ENCODE measurements at places on chromosomes 11 and 22.

GRCh38 chr11:122937983-122938382 is 43.7 kb downstream of the BSX start:
- no peak for DNase-seq

- DNase-seq = no peak
These were observed 175.2 kb downstream of the TMEM135 start for GRCh38 chr11:87212891-87213290.

DNA sequence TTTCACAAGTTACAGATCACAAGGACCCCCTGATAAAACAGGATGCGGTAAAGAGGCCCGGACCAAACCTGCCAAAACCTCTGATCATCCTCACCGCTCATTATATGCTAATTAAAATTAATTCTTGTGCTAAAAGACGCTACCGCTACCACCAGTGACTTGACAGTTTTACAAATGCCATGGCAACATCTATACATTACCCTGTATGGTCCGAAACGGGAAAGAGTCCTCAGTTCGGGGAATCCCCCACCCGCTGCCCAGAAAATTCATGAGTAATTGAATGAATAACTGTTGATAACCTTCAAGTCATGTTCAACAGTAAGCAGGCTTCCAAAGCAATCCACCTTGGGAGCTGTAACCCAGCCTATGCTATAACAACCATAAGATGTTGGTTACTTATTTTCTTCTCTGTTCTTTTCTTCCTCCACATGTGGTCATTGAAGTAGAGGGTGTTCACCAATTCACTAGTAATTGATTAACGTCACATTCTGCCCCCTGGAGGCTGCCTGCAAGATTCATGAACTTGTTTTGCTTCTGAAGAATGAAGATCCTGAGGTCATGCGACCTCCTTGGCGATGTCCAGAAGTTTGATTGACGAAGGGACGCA is 20.6 kb downstream of the APOBEC3H start:
- DNase-seq = peak; percentile 81

GRCh38 chr11:85281550-85281949 is 345.6 kb downstream of the DLG2 start:
- no peak for DNase-seq

- DNase-seq = no peak
These were observed 23.3 kb downstream of the LRP5 start for GRCh38 chr11:68335683-68336082.

- DNase-seq = peak; percentile 39
These were observed 435.1 kb upstream of the DDI1 start for GRCh38 chr11:103601225-103601846.

- DNase-seq = no peak
These were observed 99.1 kb upstream of the GRAMD1B start for GRCh38 chr11:123330948-123331347.

DNA sequence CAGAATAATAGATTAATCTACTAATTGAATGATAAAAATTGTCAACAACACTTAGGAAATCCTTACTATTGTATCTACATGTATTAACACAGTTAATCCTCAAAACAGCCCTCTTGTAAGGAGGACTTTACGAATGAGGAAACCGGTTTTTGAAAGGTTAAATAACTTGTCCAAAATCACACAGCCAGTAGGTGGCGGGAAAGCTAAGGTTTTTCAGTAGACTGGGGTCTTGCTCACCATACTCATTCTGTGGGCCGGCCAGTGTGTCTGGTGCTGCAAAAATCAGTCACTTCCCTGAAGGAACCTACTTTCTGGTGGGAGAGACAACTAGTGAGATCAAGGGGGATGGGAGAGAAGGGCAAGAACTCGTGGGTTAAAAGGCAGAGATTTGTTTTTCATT is 3.8 kb downstream of the DCPS start:
- peak; percentile 39 for DNase-seq

DNA sequence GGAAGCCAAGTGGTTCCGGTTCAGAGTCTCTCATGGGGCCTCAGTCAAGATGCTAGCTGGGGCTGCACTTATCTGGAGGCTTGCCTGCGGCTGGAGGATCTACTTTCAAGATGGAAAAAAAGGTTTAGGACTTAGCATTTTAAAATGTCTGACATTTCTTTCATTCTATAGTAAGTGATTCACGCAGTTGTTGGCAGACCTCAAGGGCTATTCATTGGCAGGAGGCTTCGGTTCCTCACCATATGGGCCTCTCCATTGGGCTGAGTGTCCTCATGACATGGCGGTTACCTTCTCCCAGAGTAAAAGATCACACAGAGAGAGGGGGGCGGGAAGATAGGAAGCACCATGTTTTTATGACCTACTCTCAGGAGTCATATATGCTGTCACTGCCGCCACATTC is 298.0 kb upstream of the PLET1 start:
- no peak for DNase-seq

GRCh38 chr11:22656130-22656529 is 10.3 kb upstream of the GAS2 start:
- no peak for DNase-seq

Measured in activated CD4-positive, alpha-beta T cell treated with anti-CD3 and anti-CD28 coated beads for 48 hours (primary cell).